DMS 273 treated with DMSO at 0.1 percent for 48 hours (cell line): ENCODE measurements at places on chromosomes 3 and 15.

DNA sequence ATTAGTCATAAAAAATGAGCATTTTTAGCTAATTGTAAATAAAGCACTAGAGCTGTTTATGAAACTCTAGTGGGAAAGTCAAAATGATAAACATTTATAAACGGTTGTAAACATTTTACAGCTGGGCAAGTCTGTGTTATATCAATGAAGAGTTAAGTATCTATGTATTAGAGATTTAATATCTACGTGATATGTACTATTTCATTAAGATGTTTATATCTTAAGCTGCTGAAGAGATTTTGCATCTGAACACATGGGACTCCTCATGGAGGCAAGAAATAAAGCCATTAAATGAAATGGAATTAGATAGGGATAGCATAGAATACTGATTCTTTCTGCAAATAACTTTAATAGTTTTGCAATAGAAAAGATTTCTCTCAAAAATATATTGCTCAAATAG is 23.0 kb upstream of the CAPN7 start:
- DNase-seq, result no peak

DNA sequence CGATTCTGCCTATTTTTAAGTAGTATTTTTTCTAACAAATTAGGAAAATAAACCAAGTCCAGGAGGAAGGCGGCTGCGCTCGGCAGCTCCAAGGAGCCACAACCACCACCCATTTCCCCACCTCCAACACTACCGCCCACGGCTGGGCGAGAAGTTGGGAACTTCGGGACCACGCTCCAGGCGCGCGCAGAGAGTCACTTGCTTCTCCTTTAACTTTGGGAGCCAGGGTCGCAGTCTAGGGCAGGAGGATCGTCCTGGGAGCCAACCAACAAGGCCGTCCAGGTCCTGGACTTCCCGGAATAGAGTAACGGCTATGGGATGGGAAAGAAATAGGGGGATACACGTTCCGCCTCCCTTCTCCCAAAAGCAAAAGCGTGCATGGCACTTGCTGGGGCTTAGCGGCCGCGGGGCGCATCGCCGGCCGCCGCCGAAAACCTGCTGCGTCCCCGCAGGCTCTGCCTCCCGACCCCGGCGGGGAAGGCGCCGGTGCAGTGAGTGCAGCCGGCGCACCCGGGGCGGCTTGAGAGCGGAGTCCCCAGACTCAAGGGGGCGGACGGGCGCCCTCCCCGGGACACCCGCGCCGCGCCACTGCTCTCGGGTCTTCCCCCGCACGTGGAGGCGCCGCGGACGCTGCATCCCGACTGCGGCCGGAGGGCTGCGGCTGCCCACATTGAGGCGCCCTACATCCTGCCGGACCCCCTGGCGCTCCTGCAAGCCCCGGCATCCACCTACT is 699 bp downstream of the MEGF11 start:
- no peak for DNase-seq

GRCh38 chr15:85482894-85483293 is 102.5 kb downstream of the AKAP13 start:
- no peak for DNase-seq

DNA sequence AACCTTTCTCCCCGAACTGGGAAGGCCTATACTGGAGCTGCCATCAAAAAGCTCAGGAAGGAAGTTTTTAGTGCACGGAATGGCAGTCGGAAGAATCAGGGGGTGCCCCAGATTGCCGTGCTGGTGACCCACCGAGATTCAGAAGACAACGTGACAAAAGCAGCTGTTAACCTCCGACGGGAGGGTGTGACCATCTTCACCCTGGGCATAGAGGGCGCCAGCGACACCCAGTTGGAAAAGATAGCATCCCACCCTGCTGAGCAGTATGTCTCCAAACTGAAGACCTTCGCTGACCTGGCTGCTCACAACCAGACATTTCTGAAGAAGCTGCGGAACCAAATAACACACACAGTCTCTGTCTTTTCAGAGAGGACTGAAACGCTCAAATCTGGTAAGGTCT is 48.2 kb downstream of the COL6A6 start:
- no peak for DNase-seq

GRCh38 chr3:11236588-11237461 is 35.4 kb upstream of the ATG7 start:
- no peak for DNase-seq

DNA sequence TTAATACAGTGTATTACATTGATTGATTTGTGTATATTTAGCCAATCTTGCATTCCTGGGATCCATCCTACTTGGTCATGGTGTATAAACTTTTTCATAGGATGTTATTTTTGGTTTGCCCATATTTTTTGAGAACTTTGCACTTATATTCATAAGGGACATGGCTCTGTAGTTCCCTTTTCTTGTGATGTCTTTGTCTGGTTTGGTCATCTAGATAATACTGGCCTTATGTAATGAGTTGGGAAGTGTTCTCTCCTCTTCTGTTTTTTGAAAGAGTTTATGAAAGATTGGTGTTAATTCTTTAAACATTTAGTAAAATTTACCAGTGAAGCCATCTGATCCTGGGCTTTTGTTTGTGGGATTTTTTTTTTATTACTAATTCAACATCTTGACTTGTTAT is 9.6 kb downstream of the CHST13 start:
- DNase-seq, result no peak

DNA sequence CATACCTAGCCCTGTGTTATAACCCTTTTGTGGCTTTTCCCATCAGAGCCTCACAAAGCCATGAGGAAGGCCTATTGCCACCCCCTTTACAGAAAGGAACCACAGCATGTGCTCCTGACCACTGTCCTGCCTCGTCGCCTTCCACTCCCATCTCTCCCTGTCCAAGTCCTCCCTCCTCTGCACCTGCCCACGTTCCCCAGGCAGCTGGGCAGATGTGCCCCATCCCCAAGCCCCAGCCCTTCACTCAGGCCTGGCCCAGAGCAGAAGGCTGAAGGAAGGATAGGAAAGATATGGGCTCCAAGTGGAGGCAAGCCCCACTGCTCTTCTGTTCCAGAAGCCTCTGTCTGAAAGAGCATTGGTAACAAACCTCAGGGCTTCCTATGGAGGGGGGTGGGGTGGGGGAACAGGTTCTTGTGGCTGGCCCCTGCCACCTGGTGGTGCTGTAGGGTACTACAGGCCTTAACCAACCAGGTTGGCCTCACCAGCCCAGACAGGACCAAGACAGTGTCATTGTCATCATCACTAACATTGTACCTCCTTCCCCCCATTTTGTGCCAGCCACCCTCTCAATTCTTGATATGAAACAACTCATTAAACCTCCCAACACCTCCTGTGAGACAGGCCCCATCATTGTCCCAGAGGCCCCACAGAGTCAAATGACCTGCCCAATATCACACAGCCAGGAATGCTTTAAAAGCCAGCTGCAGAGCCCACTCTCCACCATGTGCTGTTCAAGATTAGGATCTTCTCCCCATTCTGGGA is 10.0 kb downstream of the POC1A start:
- no peak for DNase-seq

- DNase-seq, result no peak
These were observed 568 bp upstream of the NCBP2 start for GRCh38 chr3:196942915-196943277.

DNA sequence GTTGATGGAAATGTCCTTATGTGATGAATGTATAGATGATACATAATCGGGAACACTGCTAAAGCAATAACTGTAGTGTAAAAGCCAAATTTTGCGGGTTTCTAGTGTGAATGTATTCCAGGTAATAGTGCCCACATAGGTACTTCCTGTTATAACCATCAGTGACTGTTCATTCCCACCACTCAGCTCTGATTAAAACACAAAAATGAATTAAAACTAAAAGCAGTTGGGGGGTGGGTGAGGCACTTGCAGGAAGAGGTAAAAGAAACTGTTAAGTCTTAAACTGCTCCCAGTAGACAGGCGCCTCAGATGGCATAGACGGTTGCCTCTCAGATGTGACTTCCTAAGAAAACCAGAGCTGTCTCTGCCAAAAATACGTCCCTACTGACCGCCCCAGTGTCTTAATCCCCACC is 893 bp upstream of the MTHFS start:
- DNase-seq, result no peak

DNA sequence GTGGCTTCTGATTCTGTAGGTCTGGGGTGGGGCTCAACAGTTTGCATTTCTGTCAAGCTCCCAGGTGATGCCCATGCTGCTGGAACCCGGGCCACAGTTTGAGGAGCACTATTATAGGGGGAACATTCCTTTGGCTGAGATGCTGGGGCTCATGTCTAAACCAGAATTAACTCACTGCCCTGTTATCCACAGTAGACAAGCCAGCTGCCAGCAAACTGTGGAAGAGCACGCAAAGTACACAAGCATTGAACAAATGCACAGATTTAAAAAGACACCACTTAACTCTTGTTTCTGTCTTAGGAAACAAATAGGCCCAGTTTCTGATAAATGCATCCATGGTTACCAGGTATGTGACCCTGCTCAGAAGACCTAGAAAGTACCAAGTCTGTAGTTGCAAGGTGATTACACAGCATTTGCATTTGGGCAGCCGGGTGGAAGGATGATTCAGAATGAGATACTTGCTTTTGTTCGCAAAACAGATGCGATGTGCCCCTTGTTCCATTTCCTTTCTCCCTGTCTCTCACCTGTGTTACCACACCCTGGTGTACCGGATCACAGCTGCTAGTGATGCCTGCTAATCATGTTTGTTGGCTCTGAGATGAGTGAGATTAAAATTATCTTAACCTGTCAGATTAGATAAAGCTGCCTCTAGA is 12.4 kb downstream of the GYG1 start:
- no peak for DNase-seq

- DNase-seq, result no peak
These were observed 27.8 kb upstream of the ITPKA start for GRCh38 chr15:41465822-41466421.

DNA sequence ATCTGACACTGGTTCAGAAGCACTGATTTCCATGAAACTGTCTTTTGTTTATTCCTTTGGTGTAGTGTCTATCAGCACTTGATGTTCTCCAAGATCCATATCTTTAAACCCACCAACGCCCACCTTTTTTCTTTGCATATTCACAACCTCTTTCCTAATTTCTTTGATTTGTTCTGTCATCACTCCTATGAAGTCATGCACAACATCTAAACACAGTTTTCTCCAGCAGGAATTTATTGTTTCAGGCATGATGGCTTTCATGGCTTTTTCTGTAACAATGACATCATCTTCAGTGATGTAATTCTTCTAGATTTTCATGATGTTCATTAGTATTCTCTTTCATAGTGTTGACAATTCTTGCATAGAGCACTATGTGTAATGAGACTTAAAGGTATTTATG is 219.6 kb upstream of the POU1F1 start:
- no peak for DNase-seq

GRCh38 chr3:97821287-97821773 is 481 bp upstream of the CRYBG3 start:
- peak; percentile 85 for DNase-seq

DNA sequence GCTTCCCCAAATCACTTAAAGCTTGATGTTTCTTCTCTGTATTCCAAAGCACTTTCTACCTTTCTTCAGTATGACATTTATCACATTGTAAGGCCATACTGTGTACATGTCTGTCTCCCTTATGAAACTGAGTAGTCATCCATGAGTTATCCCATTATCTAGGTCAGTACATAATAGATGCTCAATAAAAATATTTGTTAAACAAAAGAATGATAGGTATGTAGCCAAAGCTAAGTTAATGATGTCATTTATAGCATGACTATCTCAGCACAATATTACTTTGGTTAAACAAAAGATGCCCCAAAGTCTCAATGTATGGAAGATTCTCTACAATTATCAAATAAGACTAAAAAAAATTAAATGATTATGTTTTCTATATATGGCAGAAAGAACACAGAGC is 3.1 kb upstream of the TMCO5A start:
- no peak for DNase-seq

GRCh38 chr15:22955544-22956119 is 24.5 kb downstream of the CYFIP1 start:
- DNase-seq, result no peak

DNA sequence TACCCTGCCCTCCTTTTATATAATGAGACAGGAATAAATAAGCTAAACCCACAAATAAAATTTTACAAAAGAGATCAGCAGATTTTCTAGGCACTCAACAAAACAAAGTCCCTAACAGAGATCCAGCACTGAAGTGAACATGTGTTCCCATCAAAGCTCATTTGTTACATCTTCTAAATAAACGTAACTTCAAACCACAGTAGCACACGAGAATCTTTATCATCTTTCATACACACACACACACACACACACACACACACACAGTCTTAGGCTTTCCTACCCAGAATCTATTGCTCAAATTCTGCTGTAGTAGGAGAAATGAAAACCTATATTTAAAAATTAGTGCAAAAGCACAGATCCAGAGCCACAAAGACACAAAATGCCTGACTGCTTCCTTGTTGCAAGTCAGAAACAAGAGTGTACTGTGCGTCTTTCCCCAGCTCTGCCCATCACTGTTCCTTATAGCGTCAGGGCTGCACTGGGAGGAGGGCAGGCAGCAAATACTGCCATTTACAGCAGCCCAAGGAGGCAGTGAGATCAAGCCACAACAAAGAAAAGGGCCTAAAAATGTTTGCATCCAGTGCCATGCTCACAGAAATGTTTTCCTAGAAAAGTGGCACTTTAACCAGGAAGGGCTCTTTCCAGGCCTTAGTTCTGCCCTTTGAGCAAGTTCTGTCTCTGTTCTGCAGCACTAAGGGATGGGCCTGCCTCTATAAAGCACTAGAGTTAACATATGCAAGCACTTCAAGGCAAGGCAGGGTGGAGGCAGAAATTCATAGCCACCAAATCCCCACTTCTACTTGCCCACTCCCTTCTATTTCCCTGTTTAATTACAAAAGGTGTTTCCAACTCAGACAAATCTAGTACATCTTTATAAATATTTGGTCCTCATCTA is 6.0 kb downstream of the IP6K1 start:
- no peak for DNase-seq

GRCh38 chr15:82730022-82730530 is 20.4 kb upstream of the AP3B2 start:
- DNase-seq, result no peak

- DNase-seq, result no peak
These were observed 30.8 kb downstream of the IGDCC3 start for GRCh38 chr15:65346856-65347598.

DNA sequence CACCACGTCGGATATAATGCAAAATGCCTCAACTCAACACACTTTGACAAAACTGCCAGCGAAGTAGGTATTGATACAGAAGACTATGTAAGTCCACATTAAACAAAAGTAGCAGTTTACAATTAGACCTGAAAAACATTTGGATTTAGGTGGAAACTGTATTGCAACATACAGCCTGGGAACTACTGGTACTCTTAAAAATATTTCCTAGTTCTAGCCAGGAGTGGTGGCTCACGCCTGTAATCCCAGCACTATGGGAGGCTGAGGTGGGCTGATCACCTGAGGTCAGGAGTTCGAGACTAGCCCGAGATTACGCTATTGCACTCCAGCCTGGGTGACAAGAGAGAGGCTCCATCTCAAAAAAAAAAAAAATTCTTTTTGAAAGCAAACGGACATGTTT is 246.2 kb downstream of the ZBTB20 start:
- DNase-seq, result no peak

GRCh38 chr3:46854555-46854991 is 8.7 kb downstream of the MYL3 start:
- DNase-seq, result no peak

- no peak for DNase-seq
These were observed 10.5 kb upstream of the ABHD2 start for GRCh38 chr15:89077750-89078149.
